Stimulated activated CD4-positive, alpha-beta T cell treated with anti-CD3 and anti-CD28 coated beads, Interleukin-12 subunit alpha, Interleukin-12 subunit beta, amount 100 ng/mL, for 4 hours (primary cell): ENCODE measurements at places on chromosomes 12 and 14.

GRCh38 chr12:115886666-115887065 lies 390.8 kb downstream of the MED13L start:
- no peak for DNase-seq

GRCh38 chr14:101889366-101889765 lies 75.0 kb upstream of the DYNC1H1 start:
- DNase-seq, result no peak

DNA sequence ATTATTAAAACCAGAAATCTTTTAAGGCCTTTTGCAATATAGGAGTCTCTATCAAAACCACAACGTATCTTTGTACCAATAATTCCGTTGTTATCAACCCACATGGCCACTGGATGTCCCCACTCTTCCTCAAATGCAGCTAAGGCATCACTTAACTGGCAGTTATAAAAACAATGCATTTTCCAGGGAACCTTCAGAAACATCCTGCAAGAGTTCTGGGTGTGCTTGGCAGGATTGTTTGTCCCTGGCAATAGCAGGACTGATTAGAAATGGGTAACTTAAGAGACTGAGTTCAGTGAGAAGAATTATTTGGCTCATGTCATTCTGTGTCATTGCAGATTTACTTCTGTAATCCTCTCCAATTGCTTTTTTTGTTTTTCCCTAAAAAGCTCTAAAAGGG lies 112.0 kb downstream of the SLC15A5 start:
- no peak for DNase-seq

DNA sequence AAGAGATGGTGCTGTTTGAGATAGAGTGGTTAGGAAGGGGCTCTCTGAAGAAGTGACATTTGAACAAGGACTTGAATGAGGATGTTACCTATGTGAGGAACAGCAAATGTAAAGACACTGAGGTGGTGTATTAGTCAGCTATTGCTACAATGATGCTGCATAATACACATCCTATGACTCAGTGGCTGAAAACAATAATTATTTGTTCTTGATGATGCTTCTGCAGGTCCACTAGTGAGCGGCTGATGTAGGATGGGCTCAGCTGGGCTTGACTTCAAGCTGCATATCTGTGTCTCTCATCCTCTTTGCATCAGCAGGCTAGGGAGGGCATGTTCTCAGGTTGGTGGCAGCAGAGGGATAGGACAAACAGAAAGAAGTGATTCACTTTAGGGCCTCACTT lies 21.4 kb upstream of the CLMN start:
- no peak for DNase-seq

- no peak for DNase-seq
Observed at GRCh38 chr12:121717041-121717699, 4.6 kb downstream of the TMEM120B start.
